ENCODE measurements at places on chromosomes 12 and 14.

- DNase-seq, result no peak
Observed at GRCh38 chr12:122999986-123000420, 19.5 kb downstream of the ARL6IP4 start.

GRCh38 chr12:3656946-3657622, 95.8 kb downstream of the CRACR2A start:
- DNase-seq, result no peak

DNA sequence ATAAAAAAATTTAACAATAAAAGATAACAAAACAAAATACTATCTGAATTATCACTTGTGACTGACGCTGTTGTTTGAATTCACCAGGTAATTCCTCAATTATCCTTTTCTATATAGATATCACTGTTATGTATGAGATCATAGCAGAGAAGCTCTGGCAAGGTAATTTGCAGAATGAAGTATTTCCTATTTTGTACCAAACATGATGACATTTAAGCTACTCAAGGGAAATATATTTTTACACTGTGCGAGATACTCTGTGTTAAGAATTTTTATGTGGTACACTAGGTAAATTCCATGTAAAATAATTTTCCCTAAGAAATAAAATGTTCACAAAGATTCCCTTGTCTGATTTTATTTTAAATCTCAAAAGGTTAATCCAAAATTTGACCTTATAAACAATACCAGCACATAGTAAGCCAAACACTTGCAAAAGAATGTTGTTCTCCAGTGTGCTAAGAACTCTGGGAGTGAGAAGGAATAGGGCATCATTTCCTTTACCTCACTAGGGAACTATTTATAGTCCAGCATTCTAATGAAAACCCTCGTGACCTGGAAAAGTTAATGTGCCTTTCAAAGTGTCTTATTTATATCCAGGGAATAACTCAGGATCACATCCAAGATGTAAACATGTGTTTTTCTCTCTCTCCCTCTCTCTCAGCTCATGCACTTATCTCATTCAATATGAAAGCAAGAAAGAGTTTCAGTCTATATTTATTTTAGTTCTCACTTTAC, 115.2 kb upstream of the RAP1B start:
- DNase-seq, result no peak

DNA sequence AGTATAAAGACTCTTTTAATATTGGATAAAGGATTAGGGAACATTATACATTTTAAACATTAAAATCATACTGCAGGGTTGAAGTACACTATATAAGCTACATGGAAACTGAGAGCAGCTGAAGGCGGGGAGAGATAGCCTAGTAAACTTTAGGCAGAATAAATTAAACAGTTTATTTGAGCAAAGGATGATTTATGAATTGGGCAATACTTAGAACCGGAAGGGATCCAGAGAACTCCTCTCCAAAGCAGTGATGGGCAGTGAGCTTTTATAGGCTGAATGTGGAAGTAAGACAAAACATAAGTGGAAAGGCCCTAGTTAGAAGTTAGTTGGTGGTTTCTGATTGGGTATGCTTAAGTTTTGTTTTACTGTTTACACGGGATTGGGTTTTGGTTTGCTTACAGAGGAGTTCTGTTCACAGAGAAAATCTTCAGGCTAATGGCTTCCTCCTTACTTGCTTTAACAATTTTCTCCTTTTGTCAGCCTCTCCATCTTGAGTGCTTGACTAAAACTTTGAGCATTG, 18.9 kb downstream of the LEMD3 start:
- DNase-seq, result no peak

GRCh38 chr14:79656496-79656895, 554.8 kb downstream of the DIO2 start:
- no peak for DNase-seq

GRCh38 chr14:75120541-75121291, 6.1 kb downstream of the NEK9 start:
- no peak for DNase-seq

DNA sequence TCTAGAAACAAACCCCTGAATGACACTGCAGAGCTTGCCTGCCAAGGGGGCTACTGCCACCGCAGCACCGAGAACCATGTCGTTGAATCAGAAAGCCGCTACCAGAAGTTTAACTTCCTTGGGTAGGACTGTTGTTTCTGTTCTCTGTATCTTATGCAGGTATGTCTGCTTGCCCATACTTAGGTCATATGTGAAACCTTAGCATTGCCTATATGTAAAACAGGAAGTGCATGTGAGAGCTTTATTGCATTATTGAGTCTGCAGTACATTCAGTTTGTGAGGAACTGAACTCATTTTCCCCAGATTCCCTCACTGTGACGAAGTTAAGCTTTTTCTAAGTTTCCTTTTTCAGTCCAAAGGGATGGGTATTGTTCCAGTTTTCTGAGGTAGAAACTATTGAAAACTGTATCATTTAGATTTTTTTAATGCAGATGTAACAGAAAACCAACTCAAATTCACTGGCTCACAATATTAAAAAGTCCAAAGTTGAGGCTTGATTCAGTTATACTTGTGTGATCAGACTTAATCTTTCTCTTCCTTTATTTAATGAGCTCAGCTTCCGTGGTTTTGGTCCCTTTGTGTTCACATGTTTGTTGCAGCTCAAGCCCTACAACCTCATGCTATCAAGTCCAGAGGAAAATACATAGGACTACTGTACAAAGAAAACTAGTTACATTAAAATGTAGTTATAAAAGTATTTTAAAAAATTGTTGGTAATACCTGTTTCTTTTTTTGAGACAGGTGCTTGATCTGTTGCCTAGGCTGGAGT, 6.9 kb downstream of the FBXO34 start:
- DNase-seq, result no peak

DNA sequence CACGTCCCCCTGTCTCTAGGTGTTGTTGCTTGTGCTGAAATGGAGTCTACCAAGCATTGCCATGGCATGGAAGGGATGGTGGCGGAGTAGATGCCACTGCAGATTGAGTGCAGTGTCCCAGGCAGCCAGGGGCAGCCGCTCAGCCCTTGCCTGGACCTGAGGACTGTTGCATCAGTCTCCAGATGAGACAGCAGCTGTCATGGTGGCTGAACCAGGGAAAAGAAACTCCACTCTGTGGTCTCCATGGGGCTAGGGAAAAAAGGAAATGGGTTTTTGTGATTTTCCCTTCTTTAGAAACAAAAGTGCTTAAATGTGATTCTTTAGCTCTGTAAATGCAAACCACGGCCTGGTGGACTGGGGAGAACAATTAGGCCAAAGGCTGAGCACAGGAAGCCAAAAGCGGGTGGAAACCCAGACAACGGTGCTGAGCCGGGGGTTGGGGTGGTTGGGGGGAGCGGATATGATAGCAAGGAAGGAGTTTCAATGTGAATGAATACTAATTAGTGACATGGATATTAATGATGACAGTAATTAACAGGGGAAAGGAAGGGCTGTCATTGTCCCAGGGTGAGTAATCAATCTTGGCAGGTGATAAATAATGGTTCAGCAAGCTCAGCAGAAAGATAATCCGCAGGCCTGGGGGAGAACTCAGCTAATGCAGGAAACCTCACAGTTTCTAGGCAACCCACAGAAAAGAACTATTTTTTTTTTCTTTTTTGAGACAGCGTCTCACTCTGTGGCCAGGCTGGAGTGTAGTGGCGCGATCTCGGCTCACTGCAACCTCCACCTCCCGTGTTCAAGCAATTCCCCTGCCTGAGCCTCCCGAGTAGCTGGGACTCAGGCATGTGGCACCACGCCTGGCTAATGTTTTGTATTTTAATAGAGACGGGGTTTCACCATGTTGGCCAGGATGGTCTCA, 442.6 kb downstream of the DPF3 start:
- peak; percentile 32 for DNase-seq

- DNase-seq, result no peak
Observed at GRCh38 chr14:23285530-23286019, 357 bp downstream of the HOMEZ start.

DNA sequence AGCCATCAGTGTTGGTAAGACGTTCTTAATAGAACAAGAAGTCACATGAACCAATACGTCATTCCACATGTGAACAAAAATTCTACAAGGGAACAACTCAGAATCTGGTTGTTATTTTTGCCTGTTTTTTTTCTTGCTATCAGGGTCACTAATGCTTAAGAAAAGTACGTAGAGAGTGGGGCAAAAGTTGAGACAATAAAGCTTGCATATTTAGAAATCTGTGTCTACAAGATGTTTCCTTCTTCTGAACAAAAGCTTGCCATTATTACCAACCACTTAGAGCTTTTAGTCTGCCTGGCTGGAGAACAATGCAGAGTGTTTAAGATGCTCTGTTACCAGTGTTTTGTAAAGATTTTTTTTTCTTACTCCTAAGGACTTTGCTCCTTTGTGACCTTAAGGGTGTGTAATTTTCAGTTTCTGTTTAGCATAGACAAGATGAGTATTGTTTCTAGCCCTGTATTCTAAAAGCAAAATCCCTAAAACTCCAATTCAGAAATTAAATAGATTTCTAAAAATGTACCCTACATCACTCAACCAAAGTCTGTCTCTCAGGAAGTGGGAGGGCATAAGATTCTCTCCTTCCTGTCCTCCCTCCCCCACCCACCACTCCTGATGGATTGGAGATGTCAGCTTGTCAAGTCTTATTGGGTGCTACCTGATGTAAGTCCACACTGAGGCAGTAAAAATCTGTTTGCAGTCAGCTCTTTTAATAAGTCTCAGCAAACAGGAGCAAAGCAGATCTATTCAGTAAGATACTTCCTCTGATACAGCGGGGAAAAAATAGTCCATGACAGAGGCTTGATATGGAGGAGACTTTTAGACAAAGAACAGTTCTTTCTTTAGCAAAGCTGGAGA, 267.6 kb downstream of the GRIN2B start:
- DNase-seq, result no peak

GRCh38 chr12:111664499-111664898, 21.3 kb downstream of the BRAP start:
- no peak for DNase-seq

DNA sequence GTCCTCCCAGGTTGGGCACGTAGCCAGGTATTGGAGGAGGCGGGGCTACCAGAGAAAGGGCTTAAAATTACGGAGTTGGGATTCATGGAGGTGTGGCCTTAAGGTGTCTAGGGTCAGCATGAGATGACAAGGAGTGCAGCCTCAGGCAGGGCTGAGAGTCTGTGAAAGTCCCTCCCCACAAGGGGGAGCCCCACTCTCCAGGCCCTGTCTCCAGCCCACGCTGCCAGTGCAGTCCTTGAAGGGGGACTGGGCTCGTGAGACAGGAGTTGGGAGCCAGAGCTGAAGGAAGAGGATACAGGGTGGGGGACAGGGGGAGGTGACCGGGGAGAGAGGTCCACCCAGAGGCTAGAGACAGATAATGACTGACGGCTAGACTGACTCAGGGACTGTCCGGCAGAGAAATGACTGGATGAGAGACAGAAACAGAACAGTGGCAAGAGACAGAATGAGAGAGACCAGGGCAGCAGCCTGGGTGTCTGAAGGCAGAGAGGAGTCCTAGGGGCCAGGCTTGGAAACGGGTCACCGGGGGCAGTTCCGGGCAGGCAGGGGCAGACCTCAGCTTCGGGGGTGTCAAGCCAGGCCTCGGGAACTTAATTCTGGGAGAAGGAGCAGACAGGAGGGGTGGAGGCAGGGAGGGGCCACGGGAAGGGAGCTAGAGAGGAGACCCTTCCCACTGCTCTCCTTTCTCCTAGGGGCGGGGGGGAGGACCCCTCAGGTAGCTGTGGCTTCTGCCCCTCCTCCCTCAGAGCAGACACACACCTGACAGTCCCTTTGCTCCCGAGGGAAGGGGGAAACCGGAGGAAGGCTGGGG, 970 bp downstream of the CDH24 start:
- peak; percentile 57 for DNase-seq

GRCh38 chr12:5864972-5865371, 80.1 kb downstream of the ANO2 start:
- DNase-seq, result no peak

- no peak for DNase-seq
Observed at GRCh38 chr12:60144395-60144794, 548.6 kb downstream of the SLC16A7 start.

DNA sequence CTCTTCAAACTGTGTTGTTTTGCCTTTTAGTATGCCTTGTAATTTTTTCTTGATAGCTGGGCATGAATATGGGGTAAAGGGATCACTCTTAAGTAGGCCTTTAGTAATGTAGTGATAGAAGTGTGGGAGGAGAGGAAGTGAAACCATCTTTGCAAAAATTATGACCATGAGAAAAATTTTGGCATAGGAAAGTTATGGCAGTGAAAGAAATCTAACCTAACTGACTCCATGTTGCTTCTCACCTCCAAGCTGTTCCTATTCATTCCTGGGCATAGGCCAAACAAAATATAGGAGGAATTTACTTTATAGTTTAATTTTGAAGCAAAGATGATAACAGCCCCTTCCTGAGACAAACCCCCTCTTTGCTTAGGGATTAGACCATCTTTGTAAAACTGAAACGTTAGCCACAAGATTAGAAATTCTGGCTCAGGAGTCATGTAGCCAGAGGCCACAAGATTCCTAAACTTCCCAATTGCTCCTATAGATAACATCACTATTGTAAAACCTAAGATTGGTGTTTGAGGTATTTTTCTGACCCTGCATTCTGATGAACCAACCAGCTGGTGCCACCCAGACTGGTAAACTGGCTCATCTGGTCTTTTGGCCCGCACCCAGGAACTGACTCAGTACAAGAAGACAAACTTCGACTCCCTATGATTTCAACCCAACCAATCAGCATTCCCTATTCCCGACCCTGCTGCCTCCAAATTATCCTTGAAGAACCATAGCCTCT, 45.8 kb downstream of the CRADD start:
- DNase-seq, result no peak

GRCh38 chr14:83473416-83474235, 1940.0 kb upstream of the SEL1L start:
- no peak for DNase-seq

DNA sequence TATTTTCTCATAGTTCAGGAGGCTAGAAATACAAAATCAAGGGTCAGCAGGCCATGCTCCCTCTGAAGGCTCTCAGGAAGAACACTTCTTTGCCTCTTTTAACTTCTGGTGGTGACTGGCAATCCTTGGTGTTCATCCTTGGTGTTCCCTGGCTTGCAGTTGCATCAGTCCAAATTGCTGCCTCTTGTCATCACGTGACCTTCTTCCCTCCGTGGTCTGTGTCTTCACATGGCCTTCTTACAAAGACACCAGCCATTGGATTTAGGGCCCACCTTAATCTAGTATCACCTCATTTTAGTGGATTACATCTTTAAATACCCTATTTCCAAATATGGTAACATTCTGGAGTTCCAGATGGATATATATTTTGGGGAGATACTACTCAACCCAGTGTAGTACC, 7.5 kb upstream of the LRRC9 start:
- no peak for DNase-seq

GRCh38 chr12:62703011-62703380, 232.0 kb downstream of the PPM1H start:
- no peak for DNase-seq

- peak; percentile 60 for DNase-seq
Observed at GRCh38 chr14:104393898-104394381, 185.6 kb upstream of the C14orf180 start.

- peak; percentile 32 for DNase-seq
Observed at GRCh38 chr14:53539489-53540126, 386.5 kb upstream of the DDHD1 start.

DNA sequence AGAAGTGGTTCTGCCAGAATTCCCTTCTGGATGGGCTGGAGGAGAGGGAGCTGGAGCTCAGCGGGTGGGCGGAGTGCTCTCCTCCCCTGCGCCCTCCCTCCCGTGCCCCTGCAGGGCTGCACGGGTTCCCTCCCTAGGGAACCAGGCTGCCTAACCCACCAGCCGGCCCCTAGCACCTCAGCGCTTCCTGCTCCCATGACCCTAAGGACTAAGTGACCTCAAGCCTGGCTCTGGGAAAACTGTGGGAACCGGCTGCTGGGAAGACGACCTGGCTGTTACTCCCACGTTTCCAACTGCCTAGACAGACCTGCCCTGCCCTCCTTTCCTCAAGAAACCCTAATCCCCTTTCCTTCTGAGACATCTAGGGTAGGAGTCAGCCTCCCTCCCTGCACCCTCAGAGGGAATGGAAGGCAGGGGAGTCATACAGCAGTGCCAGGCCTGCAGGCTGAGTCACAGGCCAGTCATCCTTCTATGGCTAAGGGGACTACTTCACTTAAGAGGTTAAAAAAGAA, 31.5 kb downstream of the SLC6A12 start:
- DNase-seq, result no peak

Data from activated T-helper 2 cell treated with anti-CD3 and anti-CD28 coated beads, Interferon-gamma antibody, Interleukin-2, Interleukin-4, amounts not matched to agents 10 μg/mL and 5 μg/mL and 100 μg/mL, durations not matched to agents 14 hours and 24 hours and 36 hours (primary cell).